ENCODE measurements at places on chromosomes 3 and 15.

DNA sequence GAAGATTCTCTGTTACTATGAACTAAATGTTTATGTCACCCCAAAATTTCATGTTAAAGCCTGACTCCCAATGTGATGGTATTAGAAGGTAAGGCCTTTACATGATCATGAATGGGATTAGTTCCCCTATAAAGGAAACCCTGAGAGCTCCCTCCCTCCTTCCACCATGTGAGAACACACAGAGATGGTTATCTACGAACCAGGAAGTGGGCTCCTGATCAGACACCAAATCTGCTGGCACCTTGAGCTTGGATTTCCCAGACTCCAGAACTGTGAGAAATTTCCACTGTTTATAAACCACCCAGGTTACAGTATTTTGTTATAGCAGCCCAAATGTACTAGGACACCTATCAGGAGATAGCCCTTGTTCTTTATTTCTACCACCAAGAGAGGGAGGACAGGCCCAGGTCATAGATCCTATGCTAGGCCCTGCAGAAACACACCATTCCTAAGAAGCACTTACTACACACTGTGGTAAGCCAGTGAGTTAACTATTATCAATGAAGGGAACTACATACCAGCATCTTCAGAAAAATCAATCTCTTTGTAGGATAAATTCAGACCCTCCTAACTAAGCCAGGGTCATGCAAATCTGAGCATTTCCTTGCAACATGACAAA lies 59.0 kb downstream of the PRKAR2A start:
- no peak for DNase-seq

GRCh38 chr15:56082263-56082761 lies 88.9 kb upstream of the NEDD4 start:
- no peak for DNase-seq

GRCh38 chr3:64058566-64058965 lies 35.3 kb upstream of the PSMD6 start:
- no peak for DNase-seq

- DNase-seq = no peak
These were observed 1459.9 kb upstream of the ALCAM start for GRCh38 chr3:103906808-103907207.

DNA sequence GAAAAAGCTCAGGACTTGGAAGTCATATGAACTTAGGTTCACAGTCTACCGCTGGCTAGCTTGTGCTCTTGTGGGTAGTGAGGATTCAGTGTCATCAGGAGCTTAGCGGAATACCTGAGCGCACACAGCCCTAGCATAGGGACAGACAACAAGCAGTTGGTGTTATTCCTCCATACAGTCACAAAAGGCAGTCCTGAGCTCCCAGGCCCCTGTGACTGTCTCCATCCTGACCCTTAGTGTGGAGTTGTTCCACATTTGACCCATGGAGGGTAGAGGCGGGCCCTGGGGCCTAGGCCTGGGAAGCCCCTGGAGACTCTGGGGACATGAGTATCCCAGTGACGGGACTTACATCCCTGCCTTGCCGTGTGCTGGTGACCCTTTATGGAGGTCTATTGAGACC lies 131.5 kb upstream of the PLXNA1 start:
- DNase-seq = no peak

- DNase-seq = no peak
These were observed 180.3 kb downstream of the ABHD5 start for GRCh38 chr3:43870844-43871626.

- DNase-seq = no peak
These were observed 1007.8 kb downstream of the FHIT start for GRCh38 chr3:60243456-60243855.

DNA sequence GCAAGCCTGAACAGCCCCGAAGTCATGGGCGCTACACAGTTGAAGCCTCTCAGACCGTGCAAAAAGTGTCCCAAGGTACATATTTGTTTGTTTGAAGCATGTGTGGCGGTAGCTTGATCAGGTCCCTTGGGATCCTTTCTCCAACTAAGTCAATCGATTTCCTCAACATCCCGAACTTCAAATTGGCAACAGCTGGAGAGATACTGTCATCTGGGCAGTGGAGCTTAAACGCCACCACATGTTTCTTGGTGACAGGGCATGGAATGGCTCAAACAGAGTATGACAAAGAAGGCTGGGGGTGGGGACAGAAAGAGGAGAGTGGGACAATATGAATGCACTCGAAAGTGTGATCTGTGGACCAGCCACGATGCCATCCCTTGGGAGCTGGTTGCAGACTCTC lies 84.9 kb upstream of the PSMD6 start:
- no peak for DNase-seq

GRCh38 chr15:89870006-89870405 lies 23.8 kb downstream of the AP3S2 start:
- no peak for DNase-seq

DNA sequence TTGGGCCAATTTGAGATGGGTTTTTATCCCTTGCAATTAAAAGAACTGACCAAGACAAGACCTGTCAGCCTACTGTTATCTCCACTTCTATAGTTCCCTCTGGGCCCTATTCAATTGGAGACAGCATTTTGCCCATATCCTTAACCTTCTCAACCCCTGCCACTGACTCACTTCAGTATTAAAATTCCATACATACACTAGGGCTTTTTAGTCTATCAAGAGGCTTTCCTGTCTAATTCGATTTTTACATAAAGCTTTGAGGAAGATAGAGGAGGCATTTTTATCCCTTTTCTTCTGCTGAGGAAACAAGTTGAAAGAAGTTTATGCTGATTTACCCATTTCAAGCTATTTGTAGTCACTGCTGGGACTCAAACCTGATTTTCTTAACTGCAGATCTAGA lies 51.1 kb downstream of the GTF2E1 start:
- DNase-seq = no peak

DNA sequence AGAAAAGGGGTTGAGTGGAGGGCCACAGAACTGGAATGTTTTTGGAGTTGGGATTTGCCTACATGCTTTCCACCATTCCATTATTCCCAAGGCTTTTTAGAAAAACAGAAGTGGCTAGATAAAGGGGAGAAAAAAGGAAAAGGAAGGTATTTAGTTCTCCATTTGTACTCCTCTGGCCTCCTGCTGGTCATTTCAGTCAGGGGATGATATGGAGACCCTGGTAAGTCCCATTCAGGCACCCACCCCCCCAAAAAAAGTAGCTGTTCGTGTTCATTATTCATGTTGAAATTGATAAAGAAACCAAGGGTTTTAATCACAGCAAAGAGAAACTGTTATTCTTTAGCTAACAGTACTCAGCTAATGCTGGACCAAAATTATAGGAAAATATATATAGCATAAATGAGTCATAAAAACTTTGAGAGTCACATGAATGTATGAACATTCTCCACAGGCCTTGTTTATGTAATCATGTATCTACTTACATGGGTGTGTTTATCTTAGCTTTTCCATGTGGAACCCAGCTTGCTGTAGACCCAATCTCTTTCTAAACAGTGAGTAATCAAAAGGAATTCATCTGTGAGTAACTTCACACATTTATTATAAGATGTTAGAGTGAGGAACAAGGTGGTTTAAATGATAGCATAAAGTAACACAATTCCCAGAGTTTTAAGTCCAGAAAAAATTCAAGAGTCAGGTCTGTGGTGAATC lies 167.2 kb downstream of the KCNMB2 start:
- DNase-seq = no peak

DNA sequence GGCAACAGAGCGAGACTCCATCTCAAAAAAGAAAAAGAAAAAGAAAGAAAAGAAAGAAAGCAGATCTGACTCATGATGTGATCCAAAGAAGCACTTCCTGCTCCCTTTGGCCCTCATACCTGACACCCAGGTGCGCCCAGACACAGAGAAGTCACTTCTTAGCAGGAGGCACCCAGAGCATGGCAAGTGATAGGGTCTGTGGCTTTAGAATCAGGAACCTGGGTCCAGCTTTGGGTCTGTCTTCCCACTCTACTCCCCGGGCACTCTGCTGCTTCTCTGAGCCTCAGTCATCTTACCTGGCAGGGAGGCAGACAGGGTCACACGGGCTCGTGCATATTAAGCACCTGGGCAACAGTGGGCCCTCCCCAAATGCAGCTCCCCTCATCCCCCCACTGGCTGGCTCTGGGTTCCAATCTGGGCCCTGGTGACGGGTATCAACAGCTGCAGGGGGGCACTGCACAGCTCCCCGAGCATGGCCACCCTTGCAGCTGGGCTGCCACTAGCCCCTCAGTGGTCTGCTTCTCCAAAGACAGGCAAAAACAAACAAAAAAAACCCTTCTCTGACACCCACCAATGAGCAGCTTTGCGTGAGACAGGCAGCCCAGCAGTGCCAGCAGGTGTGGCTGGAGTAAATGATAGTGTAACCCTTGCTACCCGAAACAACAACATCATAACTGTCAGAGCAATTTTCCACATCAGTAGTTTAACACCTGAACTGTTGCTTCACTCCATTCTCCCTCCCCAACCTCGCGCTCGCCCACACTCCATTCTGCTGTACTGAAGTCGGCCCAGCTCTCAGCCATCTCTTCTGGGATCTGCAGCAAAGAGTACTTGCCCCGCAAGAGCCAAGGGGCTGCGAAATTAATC lies 99.8 kb downstream of the MEGF11 start:
- DNase-seq = no peak

DNA sequence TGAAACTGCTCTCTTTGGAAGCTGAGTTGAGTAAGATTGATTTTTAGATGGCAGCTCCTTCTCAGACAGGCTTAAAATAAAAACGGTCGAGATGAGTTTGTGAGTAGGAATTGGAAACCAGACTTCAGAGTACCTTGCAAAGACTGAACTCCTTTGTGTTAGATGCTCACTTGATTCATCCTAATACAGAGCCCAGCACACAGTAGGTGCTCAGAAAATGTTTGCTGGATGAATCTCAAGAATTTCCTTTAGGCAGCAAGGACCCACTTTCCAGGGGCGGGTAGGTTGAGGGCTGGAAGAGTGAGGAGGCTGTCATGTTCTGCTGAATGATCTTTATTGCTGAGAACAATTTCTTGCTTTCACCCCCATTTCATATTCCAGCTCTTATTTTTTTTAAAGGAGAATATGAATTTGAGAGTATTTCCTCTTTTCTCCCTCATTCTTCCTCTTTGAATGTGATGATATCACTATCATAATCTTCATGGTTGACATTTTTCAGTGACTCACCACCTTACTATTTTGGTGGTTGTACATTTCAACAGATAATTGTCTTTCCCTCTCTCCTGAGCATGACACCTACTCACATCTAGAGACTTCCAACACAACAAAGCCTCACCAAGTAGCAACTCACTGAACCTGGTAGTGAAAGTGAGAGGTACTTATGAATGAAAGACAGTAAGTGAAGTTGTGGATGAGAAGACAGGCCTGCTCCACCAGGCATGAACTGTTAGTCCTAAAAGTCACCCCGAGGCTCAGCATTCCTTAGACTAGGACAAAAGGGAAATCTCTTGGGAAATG lies 113.3 kb downstream of the PDCD6IP start:
- DNase-seq = no peak

DNA sequence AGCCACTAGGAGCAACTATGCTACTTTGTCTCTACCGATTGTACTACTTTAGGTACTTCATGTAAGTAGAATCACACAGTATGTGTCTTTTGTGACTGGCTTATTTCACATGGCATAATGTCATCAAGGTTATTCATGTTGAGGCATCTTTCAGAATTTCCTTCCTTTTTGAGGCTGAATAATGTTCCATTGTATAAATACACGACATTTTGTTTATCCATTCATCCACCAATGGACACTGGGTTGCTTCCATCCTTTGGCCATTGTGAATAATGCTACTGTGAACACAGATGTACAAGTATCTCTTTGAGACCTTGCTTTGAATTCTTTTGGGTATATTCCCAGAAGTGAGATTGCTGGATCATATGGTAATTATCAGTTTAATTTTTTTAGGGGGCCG lies 29.2 kb downstream of the MYO5A start:
- no peak for DNase-seq

DNA sequence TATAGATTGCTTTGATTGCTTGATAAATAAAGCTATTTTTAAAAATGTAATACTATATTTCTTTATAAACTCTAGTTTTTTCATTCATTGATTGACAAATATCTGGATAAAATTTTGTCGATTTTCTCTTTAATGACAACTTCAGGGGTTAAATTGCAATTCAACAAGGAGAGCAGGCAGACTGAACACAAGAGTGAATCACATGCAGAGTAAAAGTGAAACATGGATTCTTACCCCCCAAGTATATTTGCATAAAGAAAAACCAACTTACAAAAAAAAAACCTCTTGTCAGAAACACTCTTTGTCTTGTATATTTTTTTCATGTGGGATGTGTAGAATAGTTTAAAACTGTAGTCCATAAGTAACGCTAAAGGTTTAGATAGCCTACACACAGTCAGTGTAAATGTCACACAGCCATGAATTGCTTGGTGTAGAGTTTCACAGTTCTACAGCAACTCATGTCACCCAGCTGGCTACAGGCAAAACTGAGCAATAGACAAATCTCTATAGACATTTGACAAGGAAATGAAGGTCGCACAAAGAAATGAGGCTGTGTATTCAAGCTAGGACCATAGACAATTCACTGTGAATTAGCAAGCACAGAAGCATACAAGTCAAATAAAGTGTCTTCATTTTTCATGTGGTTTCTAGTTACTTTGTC lies 141.6 kb downstream of the THRB start:
- DNase-seq = no peak

GRCh38 chr15:85129881-85130280 lies 148.2 kb downstream of the PDE8A start:
- no peak for DNase-seq

DNA sequence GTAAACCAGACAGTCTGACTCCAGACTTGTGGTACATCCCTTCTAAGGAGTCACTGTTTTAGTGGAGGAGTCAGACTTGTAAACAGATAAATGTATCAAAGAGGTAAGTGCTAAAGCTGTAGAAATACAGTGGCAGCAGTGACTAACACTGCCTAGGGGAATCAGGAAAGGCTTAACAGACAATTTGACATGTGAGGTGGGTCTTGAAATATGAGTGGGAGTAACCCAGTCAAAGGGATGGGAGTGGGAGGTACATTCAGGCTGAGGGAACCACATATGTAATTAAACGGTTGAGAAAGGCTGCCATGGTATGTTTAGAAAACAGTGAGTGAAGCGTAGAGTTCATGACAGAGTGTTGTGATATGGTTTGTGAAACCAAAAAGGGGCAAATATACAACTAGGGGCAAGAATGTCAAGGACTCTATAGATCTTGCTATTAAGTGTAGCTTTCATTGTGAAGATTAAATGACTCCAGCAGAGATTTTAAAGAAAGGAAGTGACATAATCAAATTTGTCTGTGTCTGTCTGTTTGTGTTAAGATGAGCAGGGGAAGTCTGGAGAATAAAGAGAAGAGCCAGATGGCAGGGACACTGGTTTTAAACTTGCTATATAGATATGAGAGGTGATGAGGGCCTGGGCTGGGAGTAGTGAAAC lies 11.2 kb upstream of the ALCAM start:
- DNase-seq = no peak

GRCh38 chr3:9862391-9863057 lies 17.5 kb downstream of the CIDEC start:
- DNase-seq = no peak

DNA sequence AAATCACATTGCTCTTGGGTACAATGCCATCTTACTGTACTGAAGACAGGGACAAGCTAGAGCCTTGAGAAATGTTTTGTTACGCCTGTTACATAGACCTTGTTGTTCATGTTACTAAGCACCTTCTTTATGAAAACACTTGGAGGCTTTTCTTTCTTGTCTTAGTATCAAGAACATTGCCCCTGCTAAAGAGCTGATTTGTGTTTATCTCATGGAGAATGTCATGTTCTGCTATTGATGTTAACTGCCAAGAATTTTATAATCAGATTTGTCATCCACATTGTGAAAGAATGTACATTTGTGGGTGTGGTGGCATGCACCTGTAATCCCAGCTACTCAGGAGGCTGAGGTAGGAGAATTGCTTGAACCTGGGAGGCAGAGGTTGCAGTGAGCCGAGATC lies 431.3 kb upstream of the MDFIC2 start:
- no peak for DNase-seq
